ENCODE measurements at places on chromosomes 11 and 22.

GRCh38 chr11:35162745-35163144 lies 23.8 kb downstream of the CD44 start:
- DNase-seq = no peak
- H3K36me3 ChIP-seq = no peaks in the 10 kb centered on the region
- H3K27me3 ChIP-seq = peaks cover 4% of the 10 kb centered on the region
- H3K4me1 ChIP-seq = peaks cover 65% of the 10 kb centered on the region
- no peak overlapping the region for H3K4me3 ChIP-seq

DNA sequence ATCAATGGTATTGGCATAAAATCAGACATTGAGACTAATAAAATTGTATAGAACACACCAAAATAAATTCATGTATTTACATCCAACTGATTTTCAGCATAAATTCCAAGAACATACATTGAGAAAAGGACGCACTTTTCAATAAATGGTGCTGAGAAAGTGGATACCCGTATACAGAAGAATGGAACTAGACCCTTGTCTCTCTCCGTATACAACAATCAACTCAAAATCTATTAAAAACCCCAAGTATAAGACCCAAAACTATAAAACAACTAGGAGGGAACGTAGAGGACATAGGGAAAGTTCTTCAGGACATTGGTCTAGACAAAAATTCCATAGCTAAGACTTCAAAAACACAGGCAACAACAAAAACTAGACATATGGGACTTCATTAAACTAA lies 97.4 kb downstream of the GGTLC2 start:
- no peak overlapping the region for H3K27ac ChIP-seq
- DNase-seq = no peak
- peaks cover 6% of the 10 kb centered on the region for H3K27me3 ChIP-seq

GRCh38 chr11:7871056-7871455 lies 60.0 kb downstream of the OR10A6 start:
- no peak for DNase-seq
- no peak overlapping the region for H3K4me3 ChIP-seq
- H3K27ac ChIP-seq = no peak overlapping the region
- H3K36me3 ChIP-seq = no peaks in the 10 kb centered on the region
- no peaks in the 10 kb centered on the region for H3K27me3 ChIP-seq

- H3K36me3 ChIP-seq = no peaks in the 10 kb centered on the region
- no peak overlapping the region for H3K4me3 ChIP-seq
- peaks cover 4% of the 10 kb centered on the region for H3K4me1 ChIP-seq
- H3K27ac ChIP-seq = no peak overlapping the region
Observed at GRCh38 chr22:37681556-37682049, 4.5 kb upstream of the NOL12 start.

DNA sequence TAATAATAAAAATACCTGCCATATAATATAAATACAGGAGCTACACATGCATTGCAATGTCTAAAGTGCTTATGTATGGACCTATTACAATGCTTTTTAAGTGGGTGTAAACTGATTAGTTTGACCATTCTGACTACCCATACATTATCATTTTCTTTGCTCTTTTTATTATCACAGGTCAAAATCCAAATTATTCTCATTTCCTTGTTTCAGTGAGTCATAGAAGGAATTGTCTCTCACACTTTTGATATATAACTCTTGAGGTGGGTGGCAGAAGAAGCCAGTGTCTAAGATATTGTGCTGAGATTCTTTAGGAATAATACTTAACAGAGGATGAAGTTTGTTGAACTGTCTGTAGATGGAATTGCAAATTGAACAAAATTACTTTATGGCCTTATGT lies 35.6 kb downstream of the GAS2 start:
- no peak for DNase-seq
- H3K27me3 ChIP-seq = no peaks in the 10 kb centered on the region
- no peaks in the 10 kb centered on the region for H3K36me3 ChIP-seq
- H3K4me3 ChIP-seq = no peak overlapping the region
- H3K27ac ChIP-seq = peak overlapping the region; percentile 6

GRCh38 chr11:61882879-61883278 lies 8.5 kb downstream of the FADS3 start:
- peak overlapping the region; percentile 66 for H3K4me3 ChIP-seq
- peaks cover 12% of the 10 kb centered on the region for H3K36me3 ChIP-seq
- H3K27me3 ChIP-seq = peaks cover 13% of the 10 kb centered on the region
- H3K4me1 ChIP-seq = peaks cover 20% of the 10 kb centered on the region
- peak overlapping the region; percentile 49 for H3K27ac ChIP-seq

GRCh38 chr11:10973416-10973815 lies 115.6 kb upstream of the ZBED5 start:
- H3K27me3 ChIP-seq = no peaks in the 10 kb centered on the region
- no peak overlapping the region for H3K4me3 ChIP-seq
- DNase-seq = no peak

DNA sequence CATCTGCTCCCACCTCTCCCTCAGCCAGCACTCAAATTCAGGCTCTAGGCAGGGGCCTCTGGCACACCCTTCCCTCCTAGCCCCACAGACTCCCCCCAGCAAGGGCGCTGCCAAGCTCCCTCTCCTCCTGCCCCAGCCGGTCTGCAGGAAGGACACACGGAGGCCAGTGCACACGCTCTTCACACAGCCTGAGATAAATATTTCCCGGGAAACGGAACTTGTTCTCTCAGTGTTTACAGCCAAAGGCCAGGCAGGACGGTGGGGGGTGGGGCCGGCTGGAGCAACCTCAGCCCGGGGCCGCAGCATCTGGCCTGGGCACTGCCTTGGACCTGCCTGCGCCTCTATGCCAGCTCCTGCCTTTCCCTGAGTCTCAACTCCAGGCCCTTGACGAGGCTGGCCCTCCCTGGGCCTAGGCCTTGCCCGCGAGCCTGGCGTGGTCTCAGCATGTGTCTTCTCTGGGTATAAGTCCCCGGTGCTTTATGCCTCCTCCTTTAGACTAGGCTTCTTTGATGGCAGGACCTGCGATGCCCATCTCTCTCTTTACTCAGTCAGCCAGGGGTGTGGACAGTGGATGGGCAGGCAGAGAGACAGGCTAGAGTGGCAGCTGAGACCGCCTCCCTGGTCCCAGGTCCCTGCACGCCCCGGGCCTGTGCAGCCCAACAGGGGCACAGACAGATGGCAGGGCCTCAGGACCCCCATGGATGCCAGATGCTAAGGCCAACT lies 48.4 kb downstream of the PDE2A start:
- peaks cover 35% of the 10 kb centered on the region for H3K27me3 ChIP-seq
- peak overlapping the region; percentile 96 for H3K27ac ChIP-seq
- DNase-seq = peak; percentile 63
- H3K36me3 ChIP-seq = peaks cover 28% of the 10 kb centered on the region
- peaks cover 52% of the 10 kb centered on the region for H3K4me1 ChIP-seq

GRCh38 chr11:1089738-1090599 lies 15.3 kb downstream of the MUC2 start:
- H3K36me3 ChIP-seq = peaks cover 6% of the 10 kb centered on the region
- no peak for DNase-seq
- H3K4me3 ChIP-seq = no peak overlapping the region
- H3K27ac ChIP-seq = no peak overlapping the region
- peaks cover 13% of the 10 kb centered on the region for H3K27me3 ChIP-seq
- no peaks in the 10 kb centered on the region for H3K4me1 ChIP-seq

- DNase-seq = no peak
- H3K4me1 ChIP-seq = no peaks in the 10 kb centered on the region
- H3K4me3 ChIP-seq = no peak overlapping the region
- H3K27me3 ChIP-seq = no peaks in the 10 kb centered on the region
- no peaks in the 10 kb centered on the region for H3K36me3 ChIP-seq
Observed at GRCh38 chr11:114928260-114928870, 250.0 kb downstream of the NXPE2 start.

- no peak overlapping the region for H3K4me3 ChIP-seq
- H3K36me3 ChIP-seq = no peaks in the 10 kb centered on the region
- peaks cover 11% of the 10 kb centered on the region for H3K4me1 ChIP-seq
- peaks cover 12% of the 10 kb centered on the region for H3K27me3 ChIP-seq
Observed at GRCh38 chr22:43113526-43114251, 3.1 kb downstream of the BIK start.

DNA sequence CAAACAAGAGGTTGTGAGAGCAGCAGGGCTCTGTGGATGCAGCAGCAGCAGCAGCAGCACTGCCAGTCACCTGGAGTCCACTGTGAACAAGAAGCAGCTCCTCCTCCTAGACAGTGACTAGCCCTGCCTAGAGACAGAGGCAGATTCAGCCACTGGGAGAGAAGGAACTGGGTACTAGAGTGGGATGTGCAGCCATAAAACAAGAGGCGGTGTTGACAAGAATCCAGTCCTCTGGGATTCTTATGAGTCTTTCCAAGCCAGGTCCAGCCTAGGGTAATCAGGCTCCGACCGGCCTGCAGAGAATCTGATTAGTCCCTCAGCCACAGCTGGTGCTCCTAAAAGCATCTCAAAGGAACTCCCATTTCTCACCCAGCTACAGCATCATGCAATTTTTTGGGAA lies 83.9 kb upstream of the USP47 start:
- no peaks in the 10 kb centered on the region for H3K4me1 ChIP-seq
- H3K4me3 ChIP-seq = no peak overlapping the region
- no peaks in the 10 kb centered on the region for H3K36me3 ChIP-seq
- no peak for DNase-seq

GRCh38 chr22:19576460-19577421 lies 52.5 kb upstream of the CLDN5 start:
- H3K27ac ChIP-seq = no peak overlapping the region
- peaks cover 45% of the 10 kb centered on the region for H3K4me1 ChIP-seq
- no peak overlapping the region for H3K4me3 ChIP-seq
- peaks cover 7% of the 10 kb centered on the region for H3K27me3 ChIP-seq

DNA sequence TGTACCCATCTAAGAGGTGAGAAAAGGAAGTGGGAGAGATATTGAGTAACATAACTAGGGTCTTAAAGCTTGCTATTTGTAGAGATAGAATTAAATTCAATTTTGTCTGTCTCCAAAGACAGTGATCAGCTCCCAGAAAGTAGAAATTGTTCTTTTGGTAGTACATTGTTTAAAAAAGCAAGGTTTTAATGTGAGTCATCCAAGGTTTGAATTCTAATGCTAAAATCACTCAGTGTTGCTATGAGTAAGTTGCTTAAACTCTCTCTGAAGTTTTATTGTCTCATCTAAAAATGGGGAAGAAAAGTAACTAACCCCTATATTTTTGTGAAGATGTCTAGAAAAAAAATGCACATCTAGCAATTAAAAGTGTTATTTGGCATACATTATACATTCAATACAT lies 1004.5 kb upstream of the CCDC90B start:
- no peaks in the 10 kb centered on the region for H3K36me3 ChIP-seq
- H3K27me3 ChIP-seq = no peaks in the 10 kb centered on the region
- no peak for DNase-seq
- no peak overlapping the region for H3K27ac ChIP-seq
- H3K4me1 ChIP-seq = no peaks in the 10 kb centered on the region
- no peak overlapping the region for H3K4me3 ChIP-seq

GRCh38 chr22:47691152-47691895 lies 928.9 kb downstream of the TBC1D22A start:
- no peaks in the 10 kb centered on the region for H3K4me1 ChIP-seq
- peaks cover 5% of the 10 kb centered on the region for H3K27me3 ChIP-seq
- H3K27ac ChIP-seq = no peak overlapping the region
- no peak for DNase-seq
- no peak overlapping the region for H3K4me3 ChIP-seq

- no peak overlapping the region for H3K27ac ChIP-seq
- no peaks in the 10 kb centered on the region for H3K4me1 ChIP-seq
- no peaks in the 10 kb centered on the region for H3K36me3 ChIP-seq
- H3K27me3 ChIP-seq = peaks cover 1% of the 10 kb centered on the region
- H3K4me3 ChIP-seq = no peak overlapping the region
Observed at GRCh38 chr11:87901341-87901740, 273.9 kb downstream of the RAB38 start.

DNA sequence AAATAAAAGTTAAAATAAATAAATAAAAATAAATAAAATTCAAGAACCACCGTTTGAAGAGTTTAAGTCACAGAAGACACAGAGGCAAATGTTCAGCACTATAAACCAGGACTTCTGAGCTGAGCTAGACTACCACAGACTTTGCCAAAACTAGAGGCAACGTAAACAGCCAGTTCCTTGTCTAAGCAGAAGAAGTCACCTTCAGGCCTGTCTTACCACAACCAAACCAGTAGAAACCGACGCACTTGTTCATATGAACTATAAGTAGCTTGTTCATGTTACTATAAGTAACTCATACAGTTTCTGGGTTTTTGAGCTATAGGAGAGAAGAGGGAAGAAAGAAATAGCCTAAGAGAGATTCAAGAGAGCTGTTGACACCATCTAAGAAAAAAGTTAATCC lies 48.3 kb downstream of the NNMT start:
- H3K4me3 ChIP-seq = no peak overlapping the region
- no peak for DNase-seq
- peaks cover 6% of the 10 kb centered on the region for H3K4me1 ChIP-seq
- no peak overlapping the region for H3K27ac ChIP-seq

DNA sequence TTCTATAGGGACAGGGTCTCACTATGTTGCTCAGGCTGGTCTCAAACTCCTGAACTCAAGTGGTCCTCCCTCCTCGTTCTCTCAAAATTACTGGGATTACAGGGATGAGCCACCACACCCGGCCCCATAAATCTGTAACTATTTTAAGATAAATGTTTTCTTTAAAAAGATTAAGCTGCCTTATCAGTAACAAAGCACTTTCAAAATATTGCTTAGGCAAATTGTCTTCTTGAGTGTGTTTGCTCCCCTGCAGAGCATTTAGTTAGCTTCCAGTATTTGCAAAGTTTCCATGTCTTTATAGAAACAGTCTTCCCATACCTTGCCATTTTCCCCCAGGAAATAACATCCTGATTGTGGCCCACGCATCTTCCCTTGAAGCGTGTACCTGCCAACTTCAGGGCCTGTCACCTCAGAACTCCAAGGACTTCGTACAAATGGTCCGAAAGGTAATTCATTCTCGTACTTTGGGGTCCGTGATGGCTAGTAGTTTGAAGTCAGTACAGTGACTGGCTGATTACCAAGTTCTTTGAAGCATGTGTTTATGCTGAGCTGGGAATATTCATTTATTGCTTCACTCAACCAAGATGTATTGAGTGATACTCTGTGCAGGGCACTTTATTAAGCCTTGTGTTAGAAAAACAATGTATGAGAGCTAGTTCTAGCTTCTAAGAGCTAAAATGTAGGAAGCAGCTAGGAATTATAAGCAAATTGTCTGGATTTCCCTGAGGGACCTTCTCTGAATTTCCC lies 30.4 kb upstream of the CRTAM start:
- H3K27me3 ChIP-seq = peaks cover 4% of the 10 kb centered on the region
- no peak overlapping the region for H3K4me3 ChIP-seq
- peak overlapping the region; percentile 93 for H3K27ac ChIP-seq
- peaks cover 38% of the 10 kb centered on the region for H3K4me1 ChIP-seq
- H3K36me3 ChIP-seq = peaks cover 17% of the 10 kb centered on the region

- peaks cover 9% of the 10 kb centered on the region for H3K27me3 ChIP-seq
- no peak overlapping the region for H3K27ac ChIP-seq
- no peak overlapping the region for H3K4me3 ChIP-seq
- H3K36me3 ChIP-seq = peaks cover 6% of the 10 kb centered on the region
- peaks cover 13% of the 10 kb centered on the region for H3K4me1 ChIP-seq
Observed at GRCh38 chr22:17634696-17635095, 3.9 kb upstream of the BCL2L13 start.

Measured in endothelial cell (in vitro differentiated cells).